ENCODE measurements at places on chromosomes 11 and 22.

DNA sequence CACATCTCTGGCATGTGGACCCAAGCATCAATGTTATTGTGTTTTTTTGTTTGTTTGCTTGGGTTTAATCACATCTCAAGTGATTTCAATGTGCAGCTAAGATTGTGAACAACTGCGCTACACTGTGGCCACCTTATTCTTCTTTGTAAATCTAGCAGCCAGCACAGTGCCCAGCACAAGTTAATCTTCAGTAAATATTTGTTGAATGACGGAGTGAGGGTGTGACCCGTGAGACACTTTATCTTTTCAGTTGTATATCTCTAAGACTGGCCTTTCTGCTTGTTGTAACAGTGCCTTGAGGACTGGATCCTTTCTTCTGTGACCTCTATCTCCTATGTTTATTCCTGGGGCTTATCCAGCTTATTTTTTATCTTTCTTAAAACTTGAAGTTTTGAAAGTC, 21.4 kb upstream of the AMOTL1 start:
- DNase-seq = no peak

DNA sequence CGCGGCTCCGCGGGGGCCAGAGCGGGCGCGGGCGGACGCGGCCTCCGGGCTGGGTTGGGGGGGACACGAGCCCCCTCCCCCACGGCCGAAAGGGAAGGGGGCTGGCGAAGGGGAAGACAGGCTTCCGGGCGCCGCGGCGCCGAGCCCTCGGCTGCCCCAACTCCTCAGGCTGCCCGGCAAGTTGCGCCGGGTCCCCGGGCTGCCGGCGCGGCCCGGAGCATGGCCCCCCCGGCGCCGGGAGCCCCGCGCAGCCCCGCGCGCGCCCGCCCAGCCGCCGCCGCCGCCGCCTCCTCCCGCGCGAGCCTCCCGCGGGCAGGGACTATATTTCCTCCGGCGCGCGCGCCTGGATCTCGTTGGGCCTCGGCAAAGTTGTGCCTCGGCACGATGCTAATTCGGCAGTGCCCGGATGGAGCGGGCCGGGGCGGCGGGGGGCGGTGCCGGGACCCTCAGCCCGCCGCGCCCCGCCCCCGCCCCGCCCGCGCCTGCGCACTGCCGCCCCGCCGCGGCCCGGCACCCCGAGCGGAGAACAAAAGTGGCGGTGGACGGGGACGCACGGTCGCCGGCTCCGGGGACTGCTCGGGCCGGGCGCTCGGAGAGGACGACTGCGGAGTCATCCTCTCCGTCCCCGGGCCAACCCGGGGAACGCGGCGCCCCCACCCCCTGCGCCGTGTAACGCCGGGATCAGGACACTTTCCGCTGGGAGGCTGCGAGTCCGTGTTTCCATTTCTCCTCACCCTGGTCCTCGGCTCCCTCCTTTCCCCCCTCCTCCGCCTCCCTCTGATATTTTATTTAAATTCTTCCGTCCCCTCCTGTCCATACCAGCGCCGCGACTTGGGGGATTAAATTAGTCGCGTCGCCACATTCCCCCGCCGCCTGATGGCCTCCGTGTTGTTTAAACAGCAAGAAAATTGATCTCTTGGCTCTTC, at the start of gene PHF21B:
Gene PHF21B (minus strand): TSS at position 400 of the 926 bp plus-strand sequence. CDS start 456 bp downstream, outside the sequence.
- no peak for DNase-seq

- no peak for DNase-seq
These were observed 71.4 kb upstream of the SEZ6L start for GRCh38 chr22:26097840-26098239.

- DNase-seq = peak; percentile 69
These were observed 13.4 kb downstream of the SYT7 start for GRCh38 chr11:61567286-61568061.

DNA sequence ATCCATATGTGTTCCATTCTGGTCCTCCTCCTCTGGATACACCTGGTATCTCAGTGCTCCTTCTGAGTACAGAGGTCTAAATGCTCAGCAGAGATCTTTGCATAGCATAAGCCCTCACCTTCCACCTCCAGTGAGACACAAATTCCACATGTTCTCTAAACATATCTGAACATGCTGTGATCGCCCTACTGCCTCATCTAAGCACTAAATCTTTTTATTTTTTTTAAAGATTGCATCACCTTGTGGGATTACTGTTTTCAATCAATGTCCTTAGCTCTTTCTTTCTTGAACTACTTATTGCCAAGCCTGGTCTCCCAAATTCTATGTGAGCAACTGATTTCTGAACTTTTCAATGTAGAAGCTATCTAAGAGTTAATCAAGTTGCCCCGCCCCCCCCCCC, 113.4 kb downstream of the TRPC6 start:
- DNase-seq = no peak
